ENCODE measurements at places on chromosomes 1 and 21.

DNA sequence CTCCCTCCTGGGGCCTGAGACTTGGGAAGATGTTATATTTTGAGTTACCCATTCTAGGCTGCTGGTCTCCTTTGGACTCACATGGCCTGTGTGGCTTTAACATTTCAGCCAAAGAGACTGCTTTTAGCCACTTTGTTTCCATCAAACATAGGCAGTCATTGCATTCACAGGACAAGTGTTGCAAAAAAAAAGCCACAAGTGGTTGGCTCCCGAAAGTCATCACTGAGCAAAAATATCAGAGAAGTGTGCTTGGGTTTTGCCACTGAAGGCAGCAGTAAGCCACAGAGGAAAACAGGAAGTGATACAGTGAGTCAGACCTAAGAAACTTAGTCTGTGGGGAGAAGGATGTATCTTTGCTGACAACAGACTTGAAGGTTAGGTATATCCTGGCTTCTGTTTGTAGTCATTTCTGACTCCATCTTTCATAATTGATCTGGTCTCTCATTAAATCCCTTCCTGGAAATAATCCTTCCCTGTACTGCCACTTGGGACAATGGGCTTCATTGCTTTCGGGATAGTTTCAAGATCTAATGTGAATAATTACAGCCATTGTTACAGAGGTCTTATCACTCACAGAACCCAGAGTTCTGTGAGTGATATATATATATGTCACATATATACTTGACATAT, 80.9 kb downstream of the COLGALT2 start:
- peak; percentile 63 for DNase-seq

DNA sequence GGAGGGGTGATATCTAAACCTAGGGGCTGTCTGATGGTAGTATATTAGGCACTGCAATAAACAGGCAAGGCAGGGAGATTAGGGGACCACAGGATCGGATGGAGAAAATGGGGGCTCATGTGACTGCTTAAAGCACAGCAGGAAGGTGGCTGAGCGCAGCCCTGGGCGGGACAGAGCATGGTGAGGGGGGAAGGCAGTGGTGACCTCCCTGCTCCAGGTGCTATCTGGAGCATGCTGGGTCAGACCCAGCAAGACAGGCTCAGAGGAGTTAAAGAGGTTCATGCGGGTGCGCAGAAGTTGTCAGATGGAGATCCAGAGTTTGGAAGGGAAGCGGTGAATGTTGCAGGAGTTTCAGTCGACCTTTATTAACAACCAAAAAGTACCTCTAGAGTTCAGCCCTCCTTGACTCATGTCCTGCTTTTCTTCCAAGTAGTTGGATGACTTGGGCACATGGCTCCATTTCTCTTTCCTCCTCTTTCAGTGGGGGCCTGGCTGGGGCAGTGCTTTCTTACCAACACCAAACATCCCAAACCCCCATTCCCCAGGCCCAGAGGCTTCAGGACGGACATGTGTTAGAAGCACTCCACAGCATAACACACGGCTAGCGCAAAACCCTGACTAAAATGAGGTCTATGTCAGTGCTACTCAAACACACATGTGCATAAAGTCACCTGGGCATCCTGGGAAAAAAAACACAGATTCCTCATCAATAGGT, 41.5 kb downstream of the CAPN9 start:
- no peak for DNase-seq

- no peak for DNase-seq
Observed at GRCh38 chr1:244056577-244056976, 5.5 kb downstream of the ZBTB18 start.

- no peak for DNase-seq
Observed at GRCh38 chr1:155967341-155968050, 10.9 kb downstream of the ARHGEF2 start.
